ENCODE measurements at places on chromosomes 11 and 22. TPM values are rescaled to one million over a fixed set of nuclear protein-coding genes. Genes with fewer than 3 reads are reported as not detected.

Gene SERHL2
- 2.4 TPM for total RNA-seq

GRCh38 chr22:47309946-47310345 lies 547.5 kb downstream of the TBC1D22A start:
- DNase-seq: peak; percentile 4

- no peak for DNase-seq
Measured at GRCh38 chr22:40156001-40156516, 21.7 kb upstream of the TNRC6B start.

Gene MFNG
- 12.7 TPM for total RNA-seq

Gene OR5A1
- total RNA-seq: not detected

Gene CSF2RB
- total RNA-seq: 2.2 TPM

DNA sequence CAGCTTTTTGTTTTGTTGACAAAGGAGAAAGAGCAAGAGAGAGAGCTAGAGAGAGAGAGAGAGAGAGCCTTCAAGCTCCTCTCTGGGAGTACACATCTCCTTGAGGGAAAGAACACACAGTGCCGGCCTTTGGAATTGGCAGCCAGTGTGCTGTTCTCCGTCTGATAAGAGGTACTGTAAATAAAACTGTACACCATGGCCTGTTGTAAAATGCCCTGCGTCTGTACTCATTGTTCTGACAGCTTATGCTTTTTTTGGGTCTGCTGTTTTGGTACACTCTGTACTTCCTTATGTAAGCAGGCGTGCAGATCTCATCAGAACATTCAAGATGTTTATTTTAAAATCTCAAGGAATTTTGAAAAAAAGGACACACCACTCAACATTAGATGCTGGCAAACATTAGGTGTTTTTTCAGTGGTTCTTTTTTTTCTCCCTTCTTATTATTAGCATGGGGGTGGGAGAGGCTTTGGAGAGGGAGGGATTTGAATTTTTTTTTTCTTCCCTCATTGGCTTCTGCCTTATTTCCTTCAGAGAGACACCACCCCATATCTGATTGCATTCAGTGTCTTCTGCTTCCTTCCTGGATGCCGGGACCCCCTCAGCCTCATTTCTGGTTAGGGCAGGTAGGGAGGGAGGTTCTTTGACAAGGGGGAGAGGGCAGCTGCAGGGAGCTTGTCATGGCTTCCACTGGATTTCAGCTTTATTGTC lies 116.8 kb upstream of the NNMT start:
- DNase-seq: peak; percentile 91

DNA sequence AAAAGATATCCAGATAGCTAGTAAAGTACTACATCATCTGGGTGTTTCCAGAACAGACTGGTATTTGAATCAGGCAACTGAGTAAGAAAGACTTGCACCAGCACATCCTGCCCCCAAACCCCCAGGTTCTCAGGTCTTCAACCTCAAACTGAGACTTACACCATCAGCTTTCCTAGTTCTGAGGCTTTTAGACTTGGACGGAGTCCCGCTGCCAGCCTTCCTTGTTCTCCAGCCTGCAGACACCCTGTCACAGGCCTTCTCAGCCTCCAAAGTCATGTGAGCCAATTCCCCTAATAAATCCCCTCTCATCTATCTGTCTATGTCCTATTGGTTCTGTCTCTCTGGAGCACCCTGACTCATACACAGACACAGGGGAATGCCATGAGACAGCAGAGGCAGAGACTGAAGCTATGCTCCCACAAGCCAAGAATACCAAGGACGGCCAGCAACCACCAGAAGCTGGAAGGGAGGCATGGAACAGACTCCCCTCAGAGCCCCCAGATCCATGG lies 10.9 kb downstream of the SMCO4 start:
- no peak for DNase-seq

DNA sequence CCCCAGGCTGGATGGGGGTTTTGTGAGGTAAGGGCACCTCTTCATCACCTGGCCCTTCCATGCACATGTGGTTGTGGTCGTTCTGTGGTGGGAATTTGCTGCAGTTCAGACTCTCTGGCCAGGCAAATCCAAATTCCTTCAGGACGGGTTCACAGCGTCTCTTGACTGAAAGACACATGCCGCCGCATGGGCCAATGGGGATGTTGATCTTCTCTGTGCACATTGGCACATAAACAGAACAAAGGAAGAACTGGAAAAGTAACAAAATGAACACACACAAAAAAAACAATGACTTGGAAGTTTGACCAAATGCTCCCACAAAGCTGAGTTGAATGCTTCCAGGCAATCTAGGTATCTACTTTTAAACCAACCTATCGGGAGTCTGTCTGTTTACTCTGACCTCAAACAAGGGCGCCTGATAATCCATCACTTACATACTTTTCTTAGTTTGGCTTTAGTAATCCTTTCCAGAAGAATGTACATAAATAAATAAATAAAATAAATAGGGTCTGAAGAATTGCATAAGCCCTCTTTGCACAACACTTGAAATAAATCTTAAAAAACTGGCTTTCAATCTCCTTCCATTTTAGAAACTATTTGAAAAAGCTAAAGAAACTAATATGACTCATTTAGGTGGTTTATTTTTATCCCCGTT lies 2.8 kb downstream of the FZD4 start:
- no peak for DNase-seq

GRCh38 chr11:77113382-77114088 lies 10.9 kb downstream of the OMP start:
- DNase-seq: peak; percentile 48

- DNase-seq: peak; percentile 29
Measured at GRCh38 chr22:46591930-46592329, 28.3 kb upstream of the GRAMD4 start.

Gene CD3D
- 0.62 TPM for total RNA-seq

Gene OR8D4
- total RNA-seq: not detected

Gene SLC22A9
- total RNA-seq: not detected

DNA sequence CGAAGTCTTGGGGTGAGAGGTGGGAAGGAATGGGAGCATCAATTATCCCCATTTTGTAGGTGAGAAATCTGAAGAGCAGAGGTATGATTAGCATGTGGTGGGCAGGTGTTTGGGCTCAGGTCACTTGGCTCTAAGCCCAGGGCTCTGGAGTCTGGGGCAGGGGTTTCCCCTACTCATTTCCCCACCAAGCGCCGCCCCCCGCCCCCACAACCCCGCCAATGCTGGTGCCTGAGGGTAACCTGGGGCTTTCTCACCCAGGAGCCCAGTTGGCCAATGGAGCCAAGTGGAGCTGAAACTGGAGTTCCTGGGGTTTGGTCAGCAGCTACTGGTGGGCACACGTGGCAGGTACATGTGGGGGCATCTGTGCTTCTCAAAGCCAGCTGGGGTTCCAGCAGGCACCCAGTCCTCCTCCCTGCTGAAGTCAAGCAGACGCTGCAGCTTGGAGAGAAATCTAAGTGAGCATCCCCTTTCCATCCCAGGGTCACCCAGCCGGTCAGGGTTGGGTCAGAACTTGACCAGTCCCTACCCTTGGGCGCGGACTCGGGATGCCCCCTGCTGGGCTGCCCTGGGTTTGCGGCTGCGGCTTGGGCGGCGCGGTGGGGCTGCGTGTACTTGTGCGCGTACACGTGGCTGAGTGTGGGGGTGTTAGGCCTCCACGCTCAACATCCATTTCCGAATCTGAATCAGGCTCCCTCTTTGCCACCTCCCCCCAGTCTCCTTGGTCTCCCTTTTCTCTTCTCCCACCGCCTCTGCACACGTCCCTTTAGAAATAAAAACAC lies 1.7 kb upstream of the CHRM1 start:
- DNase-seq: no peak

Gene THYN1
- 35.4 TPM for total RNA-seq

DNA sequence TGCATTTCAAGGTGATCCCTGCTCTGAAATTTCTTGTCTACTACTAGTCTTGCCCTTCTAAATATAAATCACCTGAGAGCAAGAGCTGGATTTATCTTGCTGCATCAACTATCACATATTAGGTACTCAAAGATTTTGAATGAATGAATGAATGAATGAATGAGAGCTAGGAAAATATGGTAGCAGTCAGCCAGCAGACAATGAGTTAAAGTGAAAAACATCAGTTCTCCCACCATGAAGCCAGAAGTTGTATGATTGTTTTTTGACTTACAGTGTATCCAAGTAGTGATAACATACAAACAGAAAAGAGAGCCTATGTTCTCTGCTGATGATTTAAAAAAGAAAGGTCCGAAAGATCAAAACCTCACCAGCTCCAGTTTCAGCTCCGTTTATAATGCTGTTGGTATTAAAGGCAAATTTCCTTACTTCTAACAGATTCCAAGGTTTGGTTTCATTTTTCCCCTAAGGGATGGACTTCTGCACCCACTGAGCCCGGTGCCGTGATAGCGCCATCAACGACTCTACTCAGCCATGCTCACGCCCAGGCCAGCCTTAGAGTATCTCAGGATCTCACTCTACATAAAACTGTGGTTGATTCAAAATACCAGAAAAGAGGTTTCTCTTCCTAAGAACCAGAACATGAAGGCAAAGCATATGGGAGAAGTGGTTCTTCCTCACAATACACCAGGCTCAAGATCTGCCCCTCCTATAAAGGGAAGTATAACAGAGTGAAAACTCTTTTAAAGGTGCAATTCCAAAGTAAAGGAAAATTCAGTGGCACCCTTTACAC lies 92.0 kb downstream of the SGSM3 start:
- DNase-seq: no peak

DNA sequence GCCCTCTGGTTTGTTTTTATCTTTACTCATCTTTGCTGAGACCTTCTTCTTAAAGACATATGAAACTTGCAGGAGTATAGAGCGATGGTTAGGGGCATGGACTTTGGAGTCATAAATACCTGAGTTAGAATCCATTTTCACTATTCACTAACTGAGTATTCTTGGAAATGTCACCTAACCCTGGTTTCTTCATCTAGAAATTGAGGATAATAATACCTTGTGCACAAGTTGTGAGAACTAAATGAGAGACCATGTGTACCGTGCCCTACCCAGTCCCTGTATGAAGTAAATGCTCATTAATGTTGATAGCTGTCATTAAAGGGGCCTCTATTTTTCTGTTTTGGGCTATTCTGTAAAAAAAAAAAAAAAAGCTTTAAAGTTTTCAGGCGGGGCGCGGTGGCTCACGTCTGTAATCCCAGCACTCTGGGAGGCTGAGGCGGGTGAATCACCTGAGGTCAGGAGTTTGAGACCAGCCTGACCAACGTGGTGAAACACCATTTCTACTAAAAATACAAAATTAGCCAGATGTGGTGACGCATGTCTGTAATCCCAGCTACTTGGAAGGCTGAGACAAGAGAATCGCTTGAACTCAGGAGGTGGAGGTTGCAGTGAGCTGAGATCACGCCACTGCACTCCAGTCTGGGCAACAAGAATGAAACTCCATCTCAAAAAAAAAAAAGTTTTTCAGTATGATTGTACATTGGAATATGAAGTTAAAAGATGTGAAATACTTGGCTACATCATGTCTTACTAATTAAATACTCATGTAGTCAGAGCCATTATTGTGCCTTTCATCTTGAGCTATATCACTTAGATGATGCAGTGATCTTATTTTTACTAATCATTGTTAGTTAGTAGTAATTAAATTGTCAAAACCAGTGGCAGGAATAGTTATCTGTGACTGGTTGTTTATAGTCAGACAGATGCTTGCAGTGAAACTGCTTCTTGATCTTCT lies 95.0 kb downstream of the AMOTL1 start:
- no peak for DNase-seq

Gene KIRREL3
- total RNA-seq: 0.08 TPM

Gene TST
- total RNA-seq: 63.5 TPM

Gene KRTAP5-2
- not detected for total RNA-seq

DNA sequence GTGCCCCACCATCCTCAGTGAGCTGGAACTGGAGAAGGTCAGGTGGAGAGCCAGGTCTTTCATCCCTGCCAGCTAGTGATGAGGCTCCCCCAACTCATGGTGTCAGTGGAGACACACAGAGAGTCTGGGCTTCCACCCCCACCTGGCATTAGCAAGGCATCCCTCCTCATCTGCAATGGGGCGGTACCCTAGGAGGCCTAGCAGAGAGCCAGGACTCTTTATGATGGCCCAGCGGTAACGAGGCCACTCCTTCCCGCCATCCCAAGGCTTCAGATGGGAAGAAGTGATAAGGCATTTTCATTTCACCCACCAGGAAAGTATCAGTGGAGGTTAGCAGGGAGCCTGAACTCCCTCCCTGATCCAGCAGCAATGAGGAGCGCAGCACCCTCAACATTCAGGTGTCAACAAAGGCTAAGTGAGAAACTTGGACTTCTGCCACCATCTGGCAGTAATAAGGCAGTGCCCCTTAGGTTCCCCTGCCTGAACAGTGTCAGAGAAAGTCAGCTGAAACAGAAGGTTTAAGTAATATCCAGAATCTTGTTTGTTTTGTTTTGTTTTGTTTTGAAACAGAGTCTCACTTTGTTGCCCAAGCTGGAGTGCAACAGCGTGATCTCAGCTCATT lies 40.5 kb upstream of the FBLN1 start:
- DNase-seq: no peak

DNA sequence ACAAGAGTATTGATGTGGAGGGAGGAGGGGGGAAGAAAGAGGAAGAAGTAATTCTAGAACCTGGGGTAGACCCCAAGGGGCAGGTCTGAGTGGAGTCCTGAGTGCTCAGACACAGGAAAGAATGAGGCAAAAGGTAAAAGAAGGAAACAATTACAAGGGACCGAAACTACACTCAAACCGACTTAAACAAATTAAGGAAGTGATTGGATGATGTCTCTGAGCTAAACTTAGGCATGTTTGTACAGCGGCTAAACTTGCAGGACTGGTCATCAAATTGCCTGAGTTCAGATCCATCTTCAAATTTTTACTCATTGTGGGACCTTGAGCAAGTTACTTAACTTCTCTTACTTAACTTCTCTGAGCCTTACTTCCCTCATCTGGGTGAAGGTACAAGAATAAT lies 86.3 kb upstream of the LRRC55 start:
- no peak for DNase-seq

DNA sequence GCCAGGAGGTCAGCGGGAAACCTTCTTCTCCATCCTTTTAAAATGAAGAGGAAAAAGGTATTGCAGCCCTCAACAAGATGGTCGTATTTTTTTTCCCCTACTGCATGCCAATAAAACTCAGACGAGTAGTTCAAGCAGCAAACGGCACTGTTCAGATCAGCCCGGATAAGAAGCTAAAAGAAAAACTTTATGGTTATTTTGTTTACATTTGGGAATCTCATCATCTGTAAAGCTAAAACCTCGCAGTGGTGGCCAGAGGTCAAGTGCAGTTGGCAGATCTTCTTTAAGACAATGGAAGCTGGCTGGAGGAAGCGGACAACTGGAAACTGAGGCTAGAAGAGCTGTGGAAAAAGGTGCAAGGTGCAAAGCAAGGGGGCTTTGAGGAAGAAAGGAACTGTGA lies 31.0 kb upstream of the CHRM4 start:
- DNase-seq: no peak

Measured in Right ventricle myocardium superior (tissue), 1 donor.